Activated naive CD8-positive, alpha-beta T cell treated with anti-CD3 and anti-CD28 coated beads, Interleukin-2, amount 50 U/mL, for 16 hours (primary cell): ENCODE measurements at places on chromosomes 5 and 9.
A peak's percentile ranks its signal among the peaks of the same experiment; 100 is the strongest.

GRCh38 chr5:81778642-81779041, 27.7 kb upstream of the SSBP2 start:
- no peak for DNase-seq

- no peak for DNase-seq
These were observed 32.6 kb upstream of the RASGEF1C start for GRCh38 chr5:180241600-180241999.

GRCh38 chr5:150570333-150570732, 62.4 kb downstream of the NDST1 start:
- no peak for DNase-seq

DNA sequence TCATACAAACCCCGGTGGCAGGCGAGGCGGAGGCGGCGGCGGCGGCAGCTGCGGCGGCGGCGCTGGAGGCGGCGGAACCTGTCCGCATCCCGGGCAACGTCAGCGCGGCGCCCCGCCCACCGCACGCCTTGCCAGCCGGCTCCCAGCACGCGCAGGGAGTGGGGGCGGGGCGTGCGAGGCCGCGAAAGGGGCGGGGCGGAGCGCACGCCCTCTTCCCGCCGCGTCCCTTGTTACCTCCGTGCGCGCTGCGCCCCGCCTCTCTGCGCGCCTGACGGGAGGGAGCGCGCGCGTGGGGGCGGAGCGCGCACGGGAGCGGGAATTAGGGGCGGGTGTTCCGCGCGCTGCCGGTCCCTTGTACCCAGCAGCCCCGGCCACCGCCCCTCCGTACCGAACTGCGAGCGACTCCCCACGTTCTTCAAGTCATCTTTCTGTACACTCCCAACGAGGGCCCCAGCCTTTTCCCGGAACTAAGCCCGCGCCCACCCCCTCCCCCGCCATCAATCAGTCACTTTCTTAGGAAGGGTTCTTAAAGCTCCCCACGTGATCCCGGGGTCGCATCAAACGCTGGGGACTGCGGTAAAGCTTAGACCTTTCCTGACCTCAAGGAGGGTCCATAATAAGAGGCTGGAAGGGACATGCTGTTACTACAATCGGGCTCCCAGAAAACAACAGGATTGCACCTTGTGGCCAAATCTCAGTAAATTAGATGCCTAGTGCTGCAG, at the start of gene AGTPBP1:
Gene AGTPBP1, minus strand, starts transcription at position 80 of the 722 bp plus-strand sequence. CDS start 29,421 bp downstream, outside the sequence.
- peak; percentile 93 for DNase-seq

DNA sequence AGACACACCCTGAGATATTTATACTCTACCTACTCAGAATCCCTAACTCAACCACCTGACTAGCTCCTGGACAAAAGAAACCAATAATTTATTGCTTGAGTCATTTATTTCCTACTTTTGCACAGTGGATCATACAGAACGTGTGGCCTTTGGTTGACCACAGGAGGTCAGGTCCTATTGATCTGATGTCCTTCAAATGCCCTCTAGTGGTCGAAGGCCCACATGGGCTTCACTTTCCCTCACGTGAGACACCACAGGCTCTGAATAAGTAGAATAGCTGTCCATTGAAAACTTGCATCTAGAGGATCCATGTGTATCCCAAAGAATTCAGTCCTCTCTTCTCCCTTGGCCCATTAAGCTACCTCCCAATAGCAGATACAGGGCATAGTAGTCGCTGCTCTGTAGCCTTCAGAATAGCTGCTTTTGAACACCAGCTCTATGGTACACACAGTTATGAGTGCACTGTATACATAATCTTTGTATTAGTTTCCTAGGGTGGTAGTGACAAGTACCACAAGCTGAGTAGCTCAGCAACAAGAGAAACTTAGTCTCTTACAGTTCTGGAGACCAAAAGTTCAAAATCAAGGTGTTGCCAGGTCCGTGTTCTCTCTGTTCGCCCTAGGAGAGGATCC, 177.6 kb upstream of the SMARCA2 start:
- DNase-seq: no peak

DNA sequence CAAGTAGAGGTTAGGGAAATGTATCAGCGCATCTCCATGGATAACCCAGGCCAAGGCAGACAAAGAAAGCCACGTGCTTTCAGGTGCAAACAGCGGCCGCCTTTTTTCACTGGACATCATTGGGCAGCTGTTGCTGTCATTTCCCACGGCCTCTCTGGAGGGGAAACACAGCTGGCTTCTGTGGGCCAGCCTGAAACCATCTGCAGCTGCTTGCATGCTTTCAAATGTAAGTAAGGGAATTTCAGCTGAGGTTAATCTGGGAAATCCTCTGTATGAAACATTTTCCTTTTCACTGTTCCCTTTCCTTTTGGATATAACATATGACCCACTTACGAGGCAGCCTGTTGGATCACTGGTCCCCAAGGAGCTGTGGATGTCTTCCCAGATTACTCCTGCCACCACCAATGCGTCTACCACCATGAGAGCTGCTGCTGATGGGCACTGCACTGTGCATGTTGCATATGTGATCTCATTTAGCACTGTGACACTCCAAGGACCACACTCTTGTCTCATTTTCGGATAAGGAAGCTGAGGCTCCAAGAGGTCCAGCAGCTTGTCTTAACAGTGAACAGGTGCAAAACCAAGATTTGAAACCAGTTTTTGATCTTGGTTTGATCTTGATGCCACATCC, 106.3 kb downstream of the C9orf152 start:
- DNase-seq: no peak

GRCh38 chr5:173953528-173954090, 35.4 kb upstream of the C5orf47 start:
- DNase-seq: no peak

DNA sequence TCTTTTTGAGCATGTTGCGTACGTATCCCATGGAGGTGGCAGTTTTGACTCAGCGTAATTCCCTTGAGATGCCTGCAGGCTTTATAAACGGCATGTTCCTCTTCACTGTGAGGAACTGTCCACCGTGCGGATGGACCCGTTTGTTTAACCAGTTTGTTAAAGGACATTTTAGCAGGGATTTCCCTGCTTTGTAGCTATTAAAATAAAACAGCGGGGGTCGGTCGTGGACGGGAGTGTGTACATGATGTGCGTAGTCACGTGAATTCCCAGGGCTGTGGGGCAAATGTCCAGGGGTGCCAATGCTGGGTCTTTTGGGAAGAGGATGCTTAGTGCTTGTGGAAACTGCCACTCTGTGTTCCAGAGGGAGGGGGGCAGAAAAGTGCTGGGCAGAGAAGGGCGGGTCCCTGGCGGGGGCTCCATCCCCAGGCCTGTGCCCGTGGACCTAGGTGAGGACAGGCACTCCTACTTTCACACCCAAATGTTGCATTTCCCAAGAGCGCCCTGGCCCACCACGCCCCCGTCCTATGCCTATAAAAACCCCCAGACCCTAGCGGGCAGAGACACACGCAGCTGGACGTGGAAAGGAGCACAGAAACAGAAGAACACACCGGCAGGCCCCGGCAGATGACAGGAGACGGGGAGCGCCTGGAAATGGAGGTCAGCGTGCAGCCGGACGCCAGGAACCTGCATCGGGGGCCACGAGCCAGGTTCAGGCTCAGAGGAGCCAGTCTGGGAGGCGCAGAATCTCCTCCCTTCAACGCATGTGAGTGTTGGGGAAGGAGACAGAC, 4.0 kb upstream of the TERT start:
- DNase-seq: no peak

DNA sequence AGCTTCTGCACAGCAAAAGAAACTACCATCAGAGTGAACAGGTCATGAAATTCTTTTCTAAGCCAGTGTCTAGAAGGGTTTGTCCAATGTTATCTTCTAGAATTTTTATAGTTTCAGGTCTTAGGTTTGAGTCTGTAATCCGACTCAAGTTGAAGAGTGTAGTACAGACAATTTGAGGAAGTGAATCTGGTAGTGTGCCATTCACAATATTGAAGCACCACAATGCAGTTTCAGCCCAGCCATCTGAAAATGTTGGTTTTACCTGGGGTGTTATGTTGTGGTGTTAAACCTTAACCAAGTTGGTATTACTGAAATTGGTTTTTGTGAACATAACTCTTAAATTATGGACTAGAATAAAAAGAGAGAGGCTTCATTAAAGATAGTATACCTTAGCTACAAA, 77.2 kb downstream of the ADAMTS16 start:
- DNase-seq: no peak

DNA sequence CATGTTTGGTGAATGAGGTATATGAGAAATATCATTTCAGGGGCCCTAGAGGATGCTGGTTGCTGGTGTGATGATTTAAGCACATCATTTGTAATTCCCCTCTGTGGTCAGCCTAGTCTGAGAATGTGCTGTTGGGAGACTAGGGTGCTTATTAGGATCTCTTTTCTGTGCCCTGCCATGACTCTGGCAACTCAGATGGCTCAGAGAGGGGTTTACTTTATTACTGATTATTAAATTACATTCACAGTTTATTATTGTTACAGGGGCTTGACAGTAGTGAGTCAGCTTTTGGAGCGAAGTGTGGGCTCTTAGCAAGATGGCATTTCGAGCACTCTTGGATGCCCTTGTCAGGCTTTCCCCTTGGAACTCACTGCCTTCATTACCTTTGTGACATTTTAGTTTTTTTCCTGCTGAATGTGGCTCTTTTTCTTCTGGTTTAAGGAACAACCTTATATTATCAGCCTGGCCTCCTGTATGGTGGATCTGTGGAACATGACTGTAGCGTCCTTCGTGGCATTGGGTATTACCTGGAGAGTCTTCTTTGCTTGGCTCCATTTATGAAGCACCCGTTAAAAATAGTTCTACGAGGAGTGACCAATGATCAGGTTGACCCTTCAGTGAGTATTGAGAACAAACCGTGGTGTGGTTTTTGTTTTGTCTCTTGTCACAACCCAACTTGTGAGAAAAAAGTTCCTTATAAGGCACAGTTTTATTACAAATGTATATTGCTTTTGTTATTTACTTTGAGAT, 33.8 kb downstream of the RCL1 start:
- DNase-seq: no peak

DNA sequence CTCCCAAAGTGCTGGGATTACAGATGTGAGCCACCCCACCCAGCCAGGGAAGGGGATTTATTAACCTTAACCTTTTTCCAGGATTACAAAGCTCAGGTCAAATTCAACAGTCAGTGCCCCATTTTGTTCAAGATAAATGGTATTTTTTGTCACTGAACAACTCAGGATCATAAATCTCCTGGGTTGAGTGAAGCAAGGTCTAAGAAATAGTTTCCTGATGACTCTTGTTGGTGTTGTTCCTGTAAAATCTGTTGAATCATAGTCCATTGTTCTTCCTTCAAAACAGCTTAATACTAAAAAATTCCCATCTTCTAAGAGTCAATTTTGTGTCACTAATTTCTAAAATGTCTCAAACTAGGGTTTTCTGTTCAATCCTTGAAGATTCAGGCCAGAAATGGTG, 33.9 kb upstream of the JMY start:
- DNase-seq: no peak

DNA sequence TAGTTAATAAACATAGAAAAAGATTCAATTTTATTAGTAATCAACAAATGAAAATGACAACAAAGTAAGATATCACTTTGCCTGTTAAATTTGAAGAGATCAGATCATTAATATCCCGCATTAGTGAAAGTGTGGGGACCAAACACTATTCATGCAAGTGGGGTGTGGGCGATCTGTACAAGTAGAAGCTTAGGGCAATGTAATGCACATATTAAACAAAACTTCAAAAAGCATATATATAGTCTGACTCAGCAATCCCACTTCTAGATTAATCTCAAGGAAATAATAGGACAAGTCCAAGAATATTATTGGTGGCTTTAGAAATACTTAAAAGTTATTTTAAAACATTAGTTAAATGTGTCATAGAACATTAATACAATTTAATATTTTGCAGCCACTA, 188.5 kb downstream of the LRRC70 start:
- DNase-seq: no peak

DNA sequence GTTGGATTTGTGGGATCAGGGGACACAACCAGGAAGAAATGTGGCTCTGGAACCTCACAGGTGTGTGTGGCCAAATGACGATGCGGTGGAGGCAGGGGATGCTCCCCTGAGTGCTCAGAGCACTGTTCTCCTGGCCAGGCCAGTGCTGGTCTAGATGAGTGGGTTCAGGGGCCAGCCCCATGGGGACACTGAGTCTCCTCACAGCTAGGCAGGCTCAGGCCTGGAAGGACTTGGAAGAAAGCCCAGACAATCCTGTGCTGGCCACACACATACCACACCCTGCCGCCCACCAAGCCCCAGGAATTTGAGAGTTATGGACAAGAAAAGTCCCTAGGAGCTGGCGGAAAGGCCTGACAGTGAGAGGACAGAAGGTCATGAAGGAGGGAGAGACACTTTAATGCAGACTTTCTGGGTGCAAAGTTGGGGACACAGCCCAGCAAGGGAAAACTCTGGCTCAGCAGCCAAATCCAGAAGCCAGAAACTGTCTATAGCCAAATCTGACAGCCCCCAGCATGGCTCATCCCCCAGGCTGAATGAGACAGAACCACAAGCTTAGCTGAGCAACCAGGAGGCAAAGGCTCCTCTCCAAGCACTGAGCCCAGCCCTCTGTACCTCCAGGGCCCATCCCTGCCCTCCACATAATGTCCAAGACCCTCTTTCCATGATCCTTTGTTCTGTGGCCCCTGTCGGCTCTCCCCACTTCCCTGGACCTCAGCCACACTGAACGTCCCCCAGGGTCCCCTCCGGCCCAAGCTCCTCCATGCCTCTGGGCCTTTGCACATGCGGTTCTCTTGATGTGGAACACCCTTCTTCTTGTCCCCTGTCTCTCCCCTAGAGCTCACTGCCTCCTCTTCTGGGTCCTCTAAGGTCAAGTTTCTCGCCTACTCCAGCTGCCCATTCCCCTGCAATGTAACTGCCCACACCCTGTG, 22.4 kb downstream of the LHX6 start:
- no peak for DNase-seq

- DNase-seq: peak; percentile 79
These were observed at the start of gene SNX18 for GRCh38 chr5:54517512-54518145. TSS of gene SNX18 (plus strand) at chr5:54517759. CDS start at chr5:54517953, 194 bp downstream.

- DNase-seq: no peak
These were observed 317.3 kb upstream of the PRR16 start for GRCh38 chr5:120146787-120147186.

DNA sequence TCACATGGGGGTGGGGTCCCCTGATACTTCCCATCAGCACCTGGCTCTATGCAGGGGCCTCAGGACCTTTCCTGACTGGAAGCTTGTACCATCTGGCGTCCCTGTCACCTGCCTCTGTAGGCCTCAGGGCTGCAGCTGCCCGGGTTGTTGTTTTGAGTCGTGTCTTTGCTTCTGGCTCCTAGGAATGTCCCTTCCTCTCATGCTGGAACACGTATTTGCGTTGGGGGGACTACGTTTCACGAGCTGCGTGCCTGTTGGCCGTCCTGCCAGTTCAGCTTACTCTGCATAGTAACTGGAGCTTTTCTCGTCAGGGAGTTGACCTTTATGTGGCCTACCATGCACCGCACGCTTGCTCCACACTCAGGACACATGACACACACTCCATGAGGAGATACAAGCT, 54.9 kb upstream of the IRX4 start:
- DNase-seq: no peak

DNA sequence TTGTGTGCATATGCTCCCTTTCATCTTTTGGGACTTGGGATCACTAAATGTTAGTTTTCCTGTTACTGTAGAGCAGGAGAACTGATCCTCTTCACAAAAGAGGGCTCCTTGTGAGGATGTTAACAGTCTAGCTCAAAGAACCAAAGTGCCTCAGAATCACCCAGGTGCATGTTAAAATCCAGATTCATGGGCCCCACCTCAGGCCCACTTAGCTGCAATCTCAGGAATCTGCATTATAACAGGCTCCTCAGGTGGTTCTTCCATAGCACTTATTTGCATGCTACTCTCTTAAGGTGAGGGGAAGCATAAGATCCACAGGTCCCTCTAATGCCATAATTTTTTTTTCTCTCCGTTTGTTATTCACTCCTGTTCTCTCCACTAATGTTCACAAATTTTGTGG, 14.8 kb upstream of the MEF2C start:
- DNase-seq: no peak
